ENCODE measurements at places on chromosomes 5 and 9.

GRCh38 chr5:83927140-83927733, 206.6 kb upstream of the HAPLN1 start:
- peak; percentile 38 for DNase-seq

GRCh38 chr9:22010866-22011625, 1.9 kb upstream of the CDKN2B start:
- DNase-seq = peak; percentile 72

GRCh38 chr5:180785121-180785781, 17.4 kb downstream of the MGAT1 start:
- DNase-seq = peak; percentile 30

DNA sequence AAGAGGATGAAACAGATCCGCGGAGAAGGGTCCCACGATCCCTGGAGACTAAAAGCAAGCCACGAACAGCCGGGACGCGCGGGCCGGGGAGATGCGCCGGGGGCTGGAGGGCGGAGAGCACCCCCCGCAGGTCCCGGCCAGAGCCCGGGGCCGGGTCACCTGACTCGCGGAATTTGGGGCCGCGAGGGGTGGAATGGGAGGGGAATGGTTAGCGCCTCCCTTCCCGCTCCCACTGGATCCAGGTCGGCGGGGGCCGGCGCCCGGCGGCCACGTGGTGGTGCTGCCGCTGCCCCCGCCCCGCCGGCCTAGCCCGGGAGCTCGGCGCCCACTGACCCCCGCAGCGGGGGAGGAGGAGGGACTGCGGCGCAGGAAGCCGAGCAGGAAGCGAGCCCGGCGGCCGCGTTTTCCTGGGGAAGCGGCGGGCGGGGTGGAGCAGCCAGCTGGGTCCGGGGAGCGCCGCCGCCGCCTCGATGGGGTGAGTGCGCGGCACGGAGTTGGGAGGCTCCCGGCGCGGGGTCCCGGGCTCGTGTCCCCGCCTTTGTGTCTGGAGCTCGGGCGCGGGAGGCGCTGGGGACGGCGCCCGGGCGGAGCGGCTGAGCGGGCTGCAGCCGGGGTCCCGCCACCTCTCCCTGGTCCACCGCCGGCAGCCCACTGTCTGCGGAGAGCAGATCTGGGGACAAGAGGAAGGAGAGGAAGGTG, at the start of gene RAI14:
Gene RAI14 (plus strand): TSS at position 328 of the 699 bp plus-strand sequence. CDS start 30,592 bp downstream, outside the sequence.
- peak; percentile 89 for DNase-seq
